ENCODE measurements at places on chromosomes 12 and 14.
A peak's percentile ranks its signal among the peaks of the same experiment; 100 is the strongest.

DNA sequence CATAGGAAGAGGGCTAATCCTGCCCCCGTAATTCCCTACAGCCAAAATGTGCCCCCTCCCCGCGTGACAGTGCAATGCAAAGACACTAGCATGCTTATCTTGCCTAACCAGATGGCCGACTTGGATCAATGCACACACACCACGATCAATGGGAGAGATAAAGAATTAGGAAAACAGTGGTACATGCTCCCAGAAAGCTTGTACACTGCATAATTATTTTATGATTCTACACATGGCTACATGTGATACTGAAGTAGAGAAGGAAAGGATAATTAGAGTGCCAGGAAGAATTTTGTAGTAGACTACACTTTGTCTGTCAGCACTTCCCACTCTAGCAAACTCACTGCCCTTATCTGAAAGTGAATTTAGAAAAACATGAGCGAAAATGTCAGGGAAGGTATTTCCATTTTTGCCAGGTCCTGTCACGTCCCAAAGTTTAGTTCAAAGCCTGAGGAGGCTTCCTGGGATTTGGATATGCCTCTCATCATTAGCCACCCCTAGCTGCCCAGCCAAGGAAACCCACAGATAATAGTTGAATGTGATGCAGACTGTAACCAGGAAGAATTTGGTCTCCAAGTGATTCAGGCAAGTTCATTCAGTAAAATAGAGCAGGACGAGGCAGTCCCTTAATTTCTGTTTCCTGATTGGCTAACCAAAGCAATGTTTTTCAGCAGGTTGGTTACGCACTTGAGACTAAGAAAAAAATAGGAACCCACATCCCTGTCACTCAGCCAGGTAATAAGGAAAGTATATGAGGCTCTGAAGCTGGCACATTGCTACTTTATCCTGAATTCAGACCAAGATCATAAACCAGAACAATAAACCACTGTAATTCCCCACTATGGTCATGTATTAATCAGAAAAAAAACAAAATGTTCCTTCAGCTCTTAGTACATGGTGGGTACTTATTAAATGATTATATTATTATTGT lies 199.6 kb upstream of the OTX2 start:
- no peak for DNase-seq

DNA sequence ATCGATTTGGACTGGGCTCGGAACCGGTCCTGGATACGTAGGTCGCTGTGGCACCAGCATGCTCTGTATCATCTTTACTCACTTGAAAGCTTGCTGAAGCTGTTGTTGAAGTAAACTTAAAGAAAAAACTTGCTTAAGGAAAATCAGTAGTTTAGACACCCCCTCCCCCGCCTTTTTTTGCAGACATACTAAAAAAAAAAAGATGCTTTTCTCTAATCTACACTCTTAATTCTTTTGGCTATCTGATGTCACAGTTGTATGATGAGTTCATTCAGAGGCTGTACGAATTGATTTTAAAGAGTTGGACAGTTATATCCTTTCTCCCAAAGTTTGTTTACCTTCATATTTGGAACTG lies 865 bp downstream of the FRS2 start:
- DNase-seq: no peak

GRCh38 chr12:69566603-69567002 lies 18.7 kb upstream of the CCT2 start:
- no peak for DNase-seq

- no peak for DNase-seq
These were observed 117.4 kb upstream of the SOX5 start for GRCh38 chr12:24066865-24067264.

DNA sequence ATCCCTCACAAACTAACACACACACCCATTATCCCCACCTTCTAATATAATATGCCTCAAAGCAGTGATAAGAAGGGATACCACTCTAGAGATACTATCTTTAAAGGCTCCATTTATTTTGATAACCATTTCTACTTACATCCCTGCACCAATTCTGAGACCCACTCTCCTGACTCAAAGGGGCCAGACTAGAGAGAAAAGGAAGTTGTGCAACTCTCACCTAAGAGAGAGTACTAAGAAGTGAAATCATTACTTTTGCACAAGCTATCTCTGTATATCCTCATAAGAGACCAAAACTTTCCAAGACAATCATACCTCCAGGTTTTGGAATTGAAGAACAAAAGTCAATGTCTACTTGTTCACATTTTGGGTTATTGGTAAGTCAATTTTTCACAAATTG lies 45.4 kb upstream of the USP15 start:
- DNase-seq: no peak

- DNase-seq: no peak
These were observed 107.7 kb downstream of the UNC79 start for GRCh38 chr14:93538413-93538812.

DNA sequence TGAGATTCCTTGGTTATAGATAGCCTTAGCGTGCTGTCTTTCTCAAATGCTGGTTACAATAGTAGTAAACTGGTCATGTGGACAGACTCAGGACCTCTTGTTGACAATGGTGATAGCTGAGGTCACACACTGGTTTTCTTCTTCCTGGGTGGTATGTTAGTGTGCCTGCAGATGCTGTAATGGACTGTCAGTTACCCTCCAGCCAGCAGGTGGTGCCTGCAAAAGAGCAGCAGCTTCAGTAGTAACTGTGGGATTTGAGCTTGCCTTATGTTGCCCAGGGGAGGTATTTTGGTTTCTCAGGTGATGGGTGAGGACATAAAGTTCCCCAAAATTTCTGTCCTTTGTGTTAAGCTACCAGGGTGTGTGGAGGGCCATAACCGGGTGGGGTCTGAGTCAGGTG lies 33.7 kb upstream of the SCAF11 start:
- no peak for DNase-seq

DNA sequence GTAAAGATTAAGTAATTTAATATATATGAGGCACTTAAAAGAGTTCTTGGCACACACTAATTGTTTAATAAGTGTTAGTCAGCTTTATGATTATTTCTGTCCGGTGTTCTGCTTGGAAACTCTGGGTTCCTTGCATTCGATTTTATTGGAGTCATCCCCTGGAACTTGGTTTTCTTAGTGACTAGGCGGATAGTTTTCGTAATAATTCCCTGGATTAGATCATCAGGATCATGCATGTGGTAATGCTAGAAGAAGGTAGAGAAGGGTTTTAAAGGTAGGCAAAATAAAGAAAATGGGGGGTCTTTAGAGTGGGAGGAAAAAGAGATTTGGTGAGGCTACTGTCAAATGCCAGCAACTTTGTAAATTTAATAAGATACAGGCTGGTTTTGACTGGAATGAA lies 88.4 kb downstream of the MYF5 start:
- no peak for DNase-seq

- no peak for DNase-seq
These were observed 157.9 kb downstream of the ZNF664 start for GRCh38 chr12:124130691-124131591.

GRCh38 chr14:96079066-96079465 lies 39.9 kb downstream of the C14orf132 start:
- no peak for DNase-seq

GRCh38 chr12:90124914-90125313 lies 416.3 kb upstream of the ATP2B1 start:
- no peak for DNase-seq

DNA sequence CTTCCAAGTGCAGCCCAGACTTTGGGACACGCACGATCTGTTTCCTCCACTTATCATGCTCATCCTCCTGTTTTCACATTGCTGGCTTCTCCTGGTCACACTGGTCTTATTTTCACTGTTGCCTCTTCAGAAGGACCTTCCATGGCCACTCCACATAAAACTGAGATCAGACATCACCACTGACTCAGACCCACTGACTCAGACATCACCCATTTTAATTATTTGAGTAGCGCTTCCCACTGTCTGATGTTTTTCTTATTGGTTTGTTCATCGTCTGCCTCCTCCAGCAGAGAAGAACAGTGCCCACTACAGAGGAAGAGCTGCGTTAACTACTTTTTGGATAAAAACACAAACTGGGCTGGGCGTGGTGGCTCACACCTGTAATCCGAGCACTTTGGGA lies 270.5 kb upstream of the PWP1 start:
- DNase-seq: no peak

- DNase-seq: no peak
These were observed 401.7 kb downstream of the TRHDE start for GRCh38 chr12:72673853-72674252.

DNA sequence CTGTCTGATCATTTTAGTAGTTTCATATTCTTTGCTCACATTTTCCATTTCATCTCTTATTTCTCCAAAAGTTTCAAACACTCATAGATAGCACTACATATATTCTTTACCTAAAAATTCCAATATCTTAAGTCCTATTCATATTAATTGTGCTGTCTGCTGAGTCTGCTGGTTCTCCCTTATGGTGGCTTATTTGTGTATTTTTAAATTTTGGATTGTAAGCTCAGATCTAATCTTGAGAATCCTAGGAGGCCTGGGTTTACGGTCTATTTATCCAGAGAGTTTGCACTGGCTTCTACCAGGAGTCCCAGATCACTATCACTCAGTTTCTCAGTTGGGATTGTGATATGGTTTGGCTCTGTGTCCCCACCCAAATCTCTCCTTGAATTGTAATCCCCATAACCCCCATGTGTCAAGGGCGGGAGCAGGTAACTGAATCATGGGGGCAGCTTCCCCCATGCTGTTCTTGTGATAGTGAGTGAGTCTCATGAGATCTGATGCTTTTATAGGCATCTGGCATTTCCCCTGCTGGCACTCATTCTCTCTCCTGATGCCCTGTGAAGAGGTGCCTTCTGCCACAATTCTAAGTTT lies 10.2 kb downstream of the NT5DC3 start:
- DNase-seq: no peak

- DNase-seq: peak; percentile 61
These were observed 24.0 kb downstream of the FGF6 start for GRCh38 chr12:4421590-4422031.

DNA sequence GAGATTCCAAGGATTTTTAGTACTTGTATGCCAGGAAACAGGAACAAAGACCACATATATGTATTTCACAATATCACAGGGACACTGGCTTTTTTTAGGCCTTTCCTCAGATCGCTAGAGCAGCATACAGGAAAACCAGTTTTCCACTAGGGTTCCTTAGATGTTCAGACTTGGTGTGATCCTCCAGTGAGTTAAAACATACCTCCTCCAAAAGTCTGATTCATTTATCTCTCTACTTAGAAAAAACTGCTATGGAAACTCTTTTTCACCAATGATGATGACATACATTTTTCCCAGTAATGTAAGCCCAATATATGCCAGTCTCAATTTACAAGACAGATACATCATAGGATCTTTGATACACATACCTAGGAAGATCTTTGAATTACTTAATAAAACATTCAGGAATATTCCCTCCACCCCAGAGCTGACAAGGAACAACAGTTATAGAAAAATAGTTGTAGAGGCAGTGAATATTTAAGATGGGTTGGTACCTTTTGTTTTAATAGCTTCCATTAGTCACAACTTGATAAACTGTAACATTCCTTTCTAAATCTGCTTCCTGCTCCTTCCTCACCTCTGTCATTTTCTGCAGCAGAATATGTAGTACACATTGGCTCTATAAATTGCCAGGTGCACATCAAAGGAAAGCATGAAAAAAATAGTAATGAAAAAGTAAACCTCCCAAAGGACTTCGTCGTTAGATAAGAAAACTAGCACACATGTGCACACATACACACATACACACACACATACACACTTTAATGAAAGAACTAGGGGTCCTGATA lies 27.5 kb downstream of the BCAT1 start:
- DNase-seq: peak; percentile 40

GRCh38 chr12:67193704-67194103 lies 75.5 kb upstream of the CAND1 start:
- peak; percentile 37 for DNase-seq

DNA sequence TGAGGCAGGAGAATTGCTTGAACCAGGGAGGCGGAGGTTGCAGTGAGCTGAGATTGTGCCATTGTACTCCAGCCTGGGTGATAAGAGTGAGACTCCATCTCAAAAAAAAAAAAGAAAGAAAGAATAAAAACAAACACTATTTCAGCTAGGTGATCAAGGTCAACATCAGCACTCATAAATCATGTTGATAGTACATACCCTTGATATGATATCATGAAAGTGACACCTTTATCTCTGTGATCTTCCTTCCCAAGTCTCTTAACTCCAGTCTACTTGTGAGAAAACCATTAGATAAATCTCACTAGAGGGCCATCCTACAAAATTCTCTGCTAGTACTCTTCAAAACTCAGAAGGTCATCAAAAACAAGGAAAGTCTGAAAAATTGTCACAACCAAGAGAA lies 44.2 kb upstream of the PTGR2 start:
- DNase-seq: no peak

GRCh38 chr12:75366629-75367028 lies 24.3 kb upstream of the GLIPR1L2 start:
- no peak for DNase-seq

DNA sequence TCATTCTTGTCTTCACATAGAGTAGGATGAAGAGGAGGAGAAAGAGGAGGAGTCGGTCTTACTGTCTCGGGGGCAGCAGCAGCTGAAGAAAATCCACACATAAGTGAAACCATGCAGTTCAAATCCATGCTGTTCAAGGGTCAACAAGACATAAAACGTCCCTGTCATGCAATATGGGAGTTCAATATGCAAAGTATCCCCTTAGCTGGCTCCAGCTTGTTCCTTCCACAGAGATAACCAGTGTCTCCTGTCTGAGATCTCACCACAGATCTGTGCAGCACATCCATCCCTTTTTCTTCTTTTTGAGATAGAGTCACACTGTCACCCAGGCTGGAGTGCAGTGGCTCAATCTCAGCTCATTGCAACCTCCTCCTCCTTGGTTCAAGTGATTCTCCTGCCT lies 357.5 kb downstream of the GALC start:
- DNase-seq: no peak

DNA sequence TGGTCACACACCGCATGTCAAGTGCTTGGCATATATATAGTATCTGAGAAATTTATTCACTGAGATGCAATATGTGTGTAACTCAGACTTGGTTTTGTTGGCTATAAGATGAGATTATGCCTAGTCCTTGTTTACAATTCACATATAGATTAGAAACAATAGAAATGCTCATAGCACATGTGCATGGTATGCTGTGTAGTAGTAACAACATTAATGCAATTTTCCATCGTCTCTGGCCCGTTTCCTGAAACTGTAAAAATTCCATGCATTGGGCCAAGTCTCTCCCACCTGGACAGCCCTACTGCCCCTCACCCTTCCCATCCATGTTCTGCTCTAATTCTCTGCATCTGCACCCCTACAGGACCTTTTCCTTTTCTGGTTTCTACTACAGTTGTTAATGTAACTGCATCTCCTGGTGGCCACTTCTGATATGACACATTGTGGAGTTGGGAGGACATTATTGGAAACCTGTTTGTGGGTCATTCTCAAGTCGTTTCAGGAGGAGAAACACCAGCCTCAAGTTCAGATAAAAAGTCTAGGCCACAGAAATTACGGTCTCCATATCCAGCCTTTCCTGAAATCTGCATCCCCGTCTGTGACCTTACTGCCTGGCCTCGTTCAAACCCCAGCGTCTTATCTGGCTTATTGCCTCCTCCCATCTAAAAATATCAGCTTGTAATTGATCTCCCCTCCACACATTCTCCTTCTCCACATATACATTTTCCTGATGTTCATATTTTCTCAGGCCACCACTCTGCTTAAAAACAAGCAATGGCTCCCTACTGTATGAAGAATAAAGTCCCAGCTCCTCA lies 37.5 kb downstream of the EMP1 start:
- peak; percentile 54 for DNase-seq
